ENCODE measurements at places on chromosomes 6 and 20. TPM values are rescaled to one million over a fixed set of nuclear protein-coding genes. Genes with fewer than 3 reads are reported as not detected.

DNA sequence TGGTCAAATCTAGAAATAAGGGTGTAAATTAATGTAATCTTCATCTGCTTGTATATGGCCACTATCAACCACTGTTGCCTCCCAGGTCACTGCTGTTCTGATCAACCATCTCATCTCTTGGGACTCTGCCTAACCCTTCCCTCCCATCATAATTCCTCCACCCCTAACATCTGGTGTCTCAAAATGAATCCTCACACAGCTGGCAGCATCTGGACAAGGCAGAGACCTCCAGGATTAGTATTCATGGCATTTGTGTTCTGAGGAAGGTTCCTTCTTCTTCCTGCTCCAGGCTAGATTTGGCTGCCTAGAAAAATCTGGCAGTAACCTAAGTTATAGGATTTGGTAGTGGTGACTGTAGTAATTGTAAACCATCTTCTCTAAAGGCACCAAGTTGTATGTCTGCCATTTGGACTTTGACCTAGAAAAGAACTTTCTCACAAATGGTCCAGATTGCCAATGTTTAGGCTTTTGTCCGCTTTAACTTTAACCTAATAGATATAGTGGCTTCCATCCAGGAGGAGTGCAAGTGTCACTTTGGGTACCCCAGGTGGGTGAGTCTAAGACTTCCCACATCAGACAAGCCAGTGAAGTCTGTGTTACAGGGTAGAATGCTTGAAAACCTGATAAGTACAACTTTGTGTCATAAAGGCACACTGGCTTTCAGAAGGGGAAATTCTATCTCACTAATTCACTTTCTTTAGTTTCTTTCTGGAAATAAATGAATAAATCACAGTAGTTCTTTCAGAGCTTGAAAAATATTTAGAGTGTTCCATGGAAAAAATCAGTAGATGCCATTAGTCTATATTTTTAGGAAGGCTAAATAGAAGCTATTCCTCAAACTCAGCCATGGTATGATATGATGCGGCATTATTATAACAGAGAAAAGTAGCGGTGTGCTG is 3.0 kb upstream of the PHACTR2 start:
- no peak for DNase-seq

GRCh38 chr6:138454981-138455706 is 44.1 kb downstream of the NHSL1 start:
- no peak for DNase-seq

- DNase-seq: no peak
These were observed 6.9 kb upstream of the PPP1R3G start for GRCh38 chr6:5078121-5078669.

GRCh38 chr20:50312682-50313521 is 122.3 kb downstream of the CEBPB start:
- DNase-seq: no peak

GRCh38 chr6:125392682-125393081 is 90.9 kb upstream of the HDDC2 start:
- DNase-seq: no peak

GRCh38 chr6:44278774-44279697 is 8.8 kb downstream of the TMEM151B start:
- no peak for DNase-seq

Gene PSORS1C2
- total RNA-seq: not detected

Gene PAK5
- total RNA-seq: 0.25 TPM

Gene TXLNB
- 0.49 TPM for total RNA-seq

Gene GPX5
- not detected for total RNA-seq
